ENCODE measurements at places on chromosomes 5 and 9. TPM values are rescaled to one million over a fixed set of nuclear protein-coding genes. Genes with fewer than 3 reads are reported as not detected.

TMEM215 gene
- polyA plus RNA-seq: not detected

GPR150 gene
- 0.35 TPM for polyA plus RNA-seq

NUTM2F gene
- polyA plus RNA-seq: not detected

FOXD4L3 gene
- 0.01 TPM for polyA plus RNA-seq

USP20 gene
- 11.1 TPM for polyA plus RNA-seq

TMOD1 gene
- 65.4 TPM for polyA plus RNA-seq

CD72 gene
- 0.68 TPM for polyA plus RNA-seq

AQP7 gene
- 10.7 TPM for polyA plus RNA-seq

- DNase-seq: no peak
Observed at GRCh38 chr9:131324736-131325679, 35.5 kb downstream of the PLPP7 start.

GRCh38 chr9:136430588-136431234 is 8.9 kb downstream of the INPP5E start:
- DNase-seq: no peak

DNA sequence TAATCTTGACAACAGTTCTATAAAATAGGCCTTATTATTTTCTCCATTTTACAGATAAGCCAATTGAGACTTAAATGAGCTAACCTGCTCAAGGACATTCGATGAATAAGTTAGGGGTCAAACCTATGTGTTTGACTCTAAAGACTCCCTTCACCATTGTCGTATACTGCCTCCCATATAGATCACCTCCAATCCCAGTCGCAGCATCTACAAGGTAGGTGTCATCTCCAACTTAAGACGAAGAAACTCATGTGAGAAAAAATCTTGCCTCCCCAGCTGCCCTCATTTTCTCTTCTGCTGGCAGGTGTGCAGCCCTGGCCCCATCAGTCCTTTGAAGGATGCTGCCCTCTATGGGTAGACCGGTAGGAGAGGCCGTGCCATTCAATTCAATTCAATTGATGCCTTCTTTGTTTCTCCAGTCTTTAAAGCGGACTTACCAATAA is 75.2 kb upstream of the SMARCA2 start:
- DNase-seq: no peak

- no peak for DNase-seq
Observed at GRCh38 chr5:62327138-62328053, 21.4 kb downstream of the KIF2A start.

GRCh38 chr5:14627270-14627669 is 37.2 kb upstream of the OTULIN start:
- no peak for DNase-seq

DNA sequence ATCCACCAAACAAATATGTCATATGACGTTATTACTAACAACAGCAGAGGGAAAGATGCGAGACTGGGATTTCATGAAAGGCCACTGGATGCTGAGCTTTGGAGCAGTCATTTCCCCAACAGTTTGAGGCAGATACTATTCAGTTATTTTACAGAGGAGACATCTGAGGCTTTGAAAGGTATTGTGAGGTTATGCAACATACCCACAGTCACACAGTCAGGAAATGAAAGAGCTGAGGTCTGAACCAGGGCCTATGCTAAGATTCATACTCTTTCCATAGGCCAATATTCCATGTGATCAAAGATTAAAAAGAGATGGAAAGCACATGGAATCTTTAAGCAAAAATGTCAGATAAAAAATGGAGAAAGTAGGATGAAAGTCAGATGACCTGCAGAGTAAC is 63.0 kb downstream of the LPAR1 start:
- no peak for DNase-seq

GRCh38 chr9:127598839-127599549 is 13.1 kb upstream of the STXBP1 start:
- no peak for DNase-seq

- DNase-seq: no peak
Observed at GRCh38 chr5:88251048-88251711, 17.5 kb downstream of the TMEM161B start.

DNA sequence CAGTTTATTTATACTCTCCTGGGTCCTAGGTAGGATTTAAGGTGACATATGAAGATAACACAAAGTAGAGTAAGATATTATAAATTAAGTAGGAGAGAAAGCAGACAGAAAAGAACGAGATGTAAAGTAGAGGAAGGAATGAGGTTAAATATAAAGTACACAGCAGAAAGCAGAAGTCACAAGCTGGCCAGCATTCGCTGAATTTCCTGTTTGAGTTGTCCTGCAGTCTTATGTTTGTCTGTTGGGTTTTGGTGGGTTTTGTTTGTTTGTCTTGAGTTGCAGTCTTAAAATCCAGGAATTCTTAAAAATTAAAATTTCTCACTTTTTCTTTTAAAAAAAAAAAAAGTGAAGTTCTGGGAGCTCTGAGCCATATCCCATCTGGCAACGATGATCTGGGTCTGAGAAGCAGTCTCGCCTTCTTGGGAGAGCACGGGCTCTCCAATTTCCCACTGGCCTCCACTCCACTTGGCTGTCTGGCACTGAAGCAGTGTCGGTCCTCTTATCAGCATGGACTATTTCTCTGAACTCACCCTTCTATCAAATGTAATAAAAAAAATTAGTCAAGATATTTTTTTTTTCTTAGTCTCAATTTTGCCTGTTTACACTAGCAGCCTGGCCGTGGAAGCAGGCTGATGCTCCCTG is 2.0 kb downstream of the S100Z start:
- no peak for DNase-seq

DNA sequence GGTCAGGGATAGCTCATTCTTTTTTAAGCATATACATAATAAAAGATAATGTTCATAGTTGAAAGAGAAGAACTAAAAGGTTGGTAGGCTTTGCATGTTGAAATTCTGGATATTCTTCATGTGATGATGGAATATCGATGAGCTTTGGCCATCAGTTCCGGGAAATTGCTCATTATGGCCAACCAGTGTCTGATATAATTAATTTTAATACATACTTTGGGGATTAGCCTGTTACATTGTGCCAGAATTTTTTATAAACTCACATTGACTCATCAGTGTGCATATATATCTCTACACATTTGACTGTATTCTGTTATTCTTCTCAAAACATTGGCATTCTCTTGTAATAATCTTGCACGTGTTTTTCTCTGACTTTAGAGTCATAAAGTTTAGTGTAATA is 84.3 kb downstream of the NNT start:
- DNase-seq: no peak

DNA sequence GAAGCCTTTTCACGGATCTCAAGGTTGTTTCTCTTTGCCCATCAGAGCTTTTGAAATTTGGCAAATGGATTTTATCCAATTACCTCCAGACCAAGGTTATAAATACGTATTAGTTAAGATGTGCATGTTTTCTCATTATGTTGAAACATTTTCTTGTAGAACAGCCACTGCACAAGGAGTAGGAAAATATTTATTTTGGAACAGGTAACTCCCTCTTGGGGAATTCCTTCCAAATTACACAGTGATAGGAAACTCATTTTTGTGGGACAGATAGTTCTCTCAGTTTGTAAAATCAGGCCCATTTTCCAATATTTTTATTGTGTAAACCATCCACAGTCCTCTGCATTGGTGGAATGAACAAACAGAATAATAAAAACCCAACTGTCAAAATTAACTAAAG is 23.0 kb downstream of the TMEM232 start:
- DNase-seq: no peak

- DNase-seq: no peak
Observed at GRCh38 chr5:4855036-4855435, 285.1 kb upstream of the ADAMTS16 start.

DNA sequence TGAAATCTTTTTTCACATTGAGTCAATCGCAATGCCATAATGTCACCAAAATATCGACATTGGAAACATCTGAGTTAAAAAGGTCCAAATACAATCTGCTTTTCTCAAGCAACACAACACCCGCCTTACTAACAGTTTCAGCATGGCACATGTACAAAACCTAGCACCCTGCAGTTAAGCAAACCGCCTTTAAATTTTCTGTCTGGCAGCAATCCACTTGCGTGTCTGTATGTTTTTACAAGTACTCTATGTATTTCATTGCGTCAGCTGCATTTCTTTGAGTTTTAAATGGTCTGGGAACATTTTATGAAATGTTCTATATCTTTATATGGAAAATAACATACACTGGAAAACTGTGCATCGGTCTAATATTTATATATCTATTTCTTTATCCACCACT is 134.6 kb downstream of the DENND1A start:
- DNase-seq: no peak

Data from psoas muscle (tissue), 8 donors.